Glutamatergic neuron (in vitro differentiated cells): ENCODE measurements at places on chromosomes 3 and 15.

- DNase-seq = no peak
These were observed 1.5 kb downstream of the CAND2 start for GRCh38 chr3:12797892-12798558.

DNA sequence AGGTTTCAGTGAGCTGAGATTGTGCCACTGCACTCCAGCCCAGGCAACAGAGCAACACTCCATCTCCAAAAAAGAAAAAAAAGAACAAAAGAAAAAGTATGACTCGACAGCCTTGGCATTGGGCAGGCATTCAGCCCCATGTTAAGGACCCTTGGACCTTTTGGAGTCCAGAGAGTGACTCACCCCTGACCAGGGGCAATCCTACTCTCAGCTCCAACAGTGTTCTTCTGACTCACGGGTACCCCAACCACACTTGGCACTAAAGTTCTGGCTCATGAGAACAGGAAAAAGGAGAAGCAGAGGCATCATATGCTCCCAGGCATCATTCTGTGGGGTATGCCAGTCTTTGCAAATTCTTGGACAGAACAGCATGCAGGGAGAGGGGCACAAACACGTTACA is 252.4 kb upstream of the HES1 start:
- DNase-seq = no peak

DNA sequence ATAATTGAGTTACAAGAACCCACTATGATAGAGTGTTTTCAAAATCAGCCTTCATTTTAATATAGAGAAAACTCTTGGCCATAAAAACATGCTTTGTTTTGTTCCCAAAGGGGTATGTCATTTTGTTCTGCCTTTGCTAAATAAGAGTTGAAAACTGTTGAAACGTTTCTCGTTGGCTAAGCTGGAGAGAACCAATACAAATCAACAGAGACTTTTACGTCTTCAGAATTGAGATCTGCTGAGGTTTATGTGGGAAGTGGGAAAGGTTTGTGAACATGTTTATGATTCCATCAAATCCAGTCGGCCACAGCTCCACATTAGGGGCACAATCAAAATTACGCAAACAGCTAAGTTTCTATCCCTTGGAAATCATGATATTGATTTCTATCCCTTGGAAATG is 102.0 kb downstream of the IGF2BP2 start:
- no peak for DNase-seq

DNA sequence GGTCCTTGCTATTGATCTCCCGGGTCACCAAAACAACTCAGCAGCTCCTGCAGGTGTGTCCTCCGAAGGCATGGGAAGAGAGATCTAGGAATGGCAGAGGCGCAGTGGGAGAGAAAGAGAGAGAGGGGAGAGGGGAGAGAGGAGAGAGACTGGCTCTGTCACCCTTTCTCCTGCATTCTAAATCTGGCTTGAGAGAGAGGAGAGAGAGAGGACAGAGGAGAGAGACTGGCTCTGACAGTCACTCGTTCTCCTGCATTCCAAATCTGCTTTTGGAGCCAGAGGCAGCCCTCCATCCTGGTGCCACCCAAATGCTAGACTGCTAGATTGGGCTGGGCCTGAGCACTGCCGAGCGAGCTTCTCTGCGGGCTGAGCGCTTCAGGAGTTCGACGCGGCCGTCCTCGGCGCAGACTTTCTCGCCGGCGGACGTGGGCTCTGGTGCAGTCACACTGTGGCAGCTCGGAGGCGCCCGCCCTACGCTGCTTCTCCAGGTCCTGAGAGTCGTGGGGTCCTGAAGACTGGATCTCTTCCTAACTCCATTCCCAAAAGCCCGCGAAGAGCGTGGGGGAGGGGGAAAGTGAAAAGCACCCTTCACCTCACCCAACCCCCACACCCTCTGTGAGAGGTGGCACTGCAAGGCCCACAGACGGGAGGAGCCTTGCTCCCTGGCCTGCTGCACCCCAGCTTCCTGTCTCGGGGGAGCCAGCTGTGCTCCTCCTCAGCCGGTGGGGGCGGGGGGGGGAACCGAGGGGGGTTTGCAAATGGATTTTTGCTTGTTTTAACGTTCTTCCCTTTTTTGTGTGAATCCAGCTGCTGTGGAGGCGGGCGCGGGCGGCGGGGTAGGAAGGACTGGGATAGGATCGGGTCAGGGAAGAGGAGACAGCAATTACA is 222.3 kb downstream of the MEIS2 start:
- no peak for DNase-seq

- no peak for DNase-seq
These were observed 148.1 kb downstream of the WDR76 start for GRCh38 chr15:43974852-43975251.

- no peak for DNase-seq
These were observed 126.1 kb downstream of the PLD1 start for GRCh38 chr3:171684221-171684620.

GRCh38 chr3:71532639-71533395 is 50.7 kb downstream of the FOXP1 start:
- DNase-seq = no peak

DNA sequence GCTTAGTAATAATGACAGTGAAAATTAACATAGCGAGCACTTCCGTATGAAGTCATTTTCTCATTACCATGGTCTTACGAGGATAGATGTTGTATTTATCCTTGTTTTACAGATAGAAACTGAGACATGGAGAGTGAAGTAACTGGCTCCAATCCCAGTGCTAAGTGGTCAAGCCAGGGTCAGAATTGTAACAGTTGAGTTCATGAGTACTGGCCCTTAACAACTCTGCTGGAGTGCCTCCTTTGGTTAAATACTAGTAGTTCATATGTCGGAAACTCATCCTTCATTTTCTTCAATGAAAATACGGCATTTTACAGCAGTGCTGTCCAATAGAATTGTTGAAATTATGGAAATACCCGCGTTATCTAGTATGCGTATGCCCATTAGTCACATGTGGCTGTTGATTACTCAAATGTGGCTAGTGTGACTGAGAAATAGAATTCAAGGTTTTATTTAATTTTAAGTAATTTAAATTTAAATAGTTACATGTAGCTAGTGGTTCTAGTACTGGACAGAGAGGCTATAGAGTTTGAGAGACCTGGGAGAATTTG is 32.5 kb downstream of the FNDC3B start:
- no peak for DNase-seq

DNA sequence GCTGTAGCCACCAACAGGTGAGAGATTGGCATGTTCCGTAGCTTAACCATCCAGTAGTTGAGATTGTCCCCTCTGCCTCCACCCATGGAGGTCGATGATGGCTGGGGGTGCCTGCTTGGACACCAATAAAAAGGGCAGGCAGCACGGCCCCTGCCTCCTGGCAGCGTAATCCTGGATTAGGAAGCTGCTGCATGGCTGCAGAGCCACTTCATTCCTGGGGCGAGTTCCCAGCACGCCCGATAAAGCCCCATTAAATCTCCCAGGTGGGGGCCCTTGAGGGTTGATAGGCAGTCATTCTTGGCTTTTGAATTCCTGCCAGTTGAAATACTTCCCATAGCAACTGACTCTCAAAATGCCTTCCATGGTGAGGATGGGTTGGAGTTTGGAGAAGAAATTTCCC is 67.8 kb downstream of the PLXNA1 start:
- no peak for DNase-seq

DNA sequence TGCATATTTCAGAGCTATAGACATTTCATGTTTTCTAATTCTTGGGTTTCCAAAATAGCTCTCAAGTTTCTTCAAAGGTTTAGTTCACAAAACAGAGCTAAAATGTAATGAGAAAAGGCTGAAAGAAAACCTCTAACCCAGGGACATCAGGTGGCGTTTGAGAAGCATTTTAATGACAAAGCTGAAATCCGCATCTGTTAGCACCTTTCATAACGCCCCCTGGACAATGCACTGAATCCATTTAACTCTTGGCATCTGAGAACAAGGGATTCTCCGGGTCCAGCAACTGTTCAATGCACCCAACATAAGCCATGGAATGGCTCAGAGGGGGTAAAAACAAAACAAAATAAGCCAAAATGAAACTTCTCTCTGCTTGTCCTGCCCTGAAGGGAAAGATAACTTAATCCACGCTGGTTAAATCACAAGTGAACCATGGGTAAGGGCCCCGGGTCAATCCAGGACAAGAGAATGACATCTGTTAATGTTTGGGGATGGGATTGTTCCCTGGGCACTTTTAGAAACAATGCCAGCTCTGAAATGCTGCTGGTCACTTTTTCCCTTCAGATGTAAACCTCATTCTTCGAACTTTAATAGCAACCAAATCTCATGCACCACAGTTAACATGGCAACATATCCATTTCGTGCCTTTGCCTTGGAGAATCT is 466.2 kb upstream of the ADAMTS9 start:
- DNase-seq = no peak

DNA sequence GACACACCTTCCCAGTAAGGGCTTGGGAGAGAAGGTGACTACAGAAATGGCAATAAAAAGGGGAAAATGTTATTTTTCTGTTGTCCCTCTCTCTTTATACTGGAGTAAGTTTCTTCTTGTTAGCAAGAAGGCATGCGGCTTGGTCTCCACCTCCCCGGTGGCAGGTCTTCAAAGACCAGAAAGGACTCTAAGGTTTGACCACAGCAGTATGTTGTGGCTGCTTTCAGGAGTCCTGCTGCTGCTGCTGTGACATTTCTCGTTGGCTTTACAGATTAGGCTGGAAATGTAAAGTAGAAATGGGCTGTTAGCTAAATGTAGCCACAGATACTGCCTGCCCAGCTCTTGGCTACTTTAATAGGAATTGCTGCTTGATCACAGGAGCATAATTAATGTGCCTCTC is 175.8 kb upstream of the ZBTB20 start:
- DNase-seq = no peak

- no peak for DNase-seq
These were observed 10.7 kb upstream of the VPS8 start for GRCh38 chr3:184801241-184801785.

- DNase-seq = no peak
These were observed 59.9 kb downstream of the FAM43A start for GRCh38 chr3:194745422-194746184.

GRCh38 chr15:85421116-85421925 is 40.9 kb downstream of the AKAP13 start:
- DNase-seq = no peak

GRCh38 chr3:183392186-183393034 is 36.0 kb downstream of the MCF2L2 start:
- DNase-seq = no peak

DNA sequence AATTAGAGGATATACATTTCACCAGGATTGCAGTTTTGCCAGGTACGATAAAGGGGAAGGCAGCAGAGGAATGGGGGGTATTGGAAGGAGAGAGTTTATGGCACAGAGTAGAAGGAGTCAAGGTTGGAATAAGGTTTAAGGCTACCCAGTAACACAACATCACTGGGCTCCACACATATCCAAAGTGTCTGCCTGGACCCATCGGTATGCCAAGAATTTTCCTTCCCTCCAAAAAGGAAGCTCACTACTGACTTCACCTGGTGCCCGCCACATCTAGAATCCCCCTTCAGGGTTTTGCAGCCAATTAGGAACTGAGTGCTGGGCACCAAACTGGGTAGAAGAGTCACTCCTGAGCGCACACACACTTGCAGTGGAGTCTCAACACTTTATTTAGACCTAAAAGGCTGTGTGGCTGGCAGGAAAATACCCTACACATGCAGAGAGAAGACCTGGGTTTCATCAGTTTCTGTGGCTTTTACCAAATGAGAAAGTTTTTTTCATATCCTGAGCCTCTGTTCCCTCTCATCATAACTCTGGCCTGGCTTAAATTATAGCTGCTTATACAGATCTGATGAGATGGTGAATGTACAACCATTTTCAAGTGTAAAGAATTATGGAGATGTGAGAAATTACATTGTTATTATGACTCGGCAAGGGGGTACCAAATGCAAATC is 190.8 kb upstream of the LPP start:
- no peak for DNase-seq

GRCh38 chr3:17469954-17470353 is 272.5 kb downstream of the TBC1D5 start:
- no peak for DNase-seq

DNA sequence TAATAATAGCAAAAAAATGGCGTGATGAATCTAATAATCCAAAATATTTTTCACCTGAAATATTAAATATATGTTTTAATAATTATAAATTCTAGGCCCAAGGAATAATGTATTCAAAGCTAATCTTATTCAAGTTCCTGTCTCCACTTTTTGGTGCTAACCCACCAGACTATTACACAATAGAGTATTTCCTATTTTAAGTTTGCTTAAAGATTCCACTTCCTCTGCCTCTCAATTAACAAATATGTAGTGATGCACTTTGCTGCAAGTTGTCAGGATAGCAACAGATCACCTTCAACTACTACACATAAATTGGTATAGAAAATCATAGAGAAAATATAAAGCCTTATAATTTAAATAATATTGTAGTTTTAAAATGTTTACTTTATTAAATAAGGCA is 467.5 kb downstream of the C3orf38 start:
- no peak for DNase-seq

- no peak for DNase-seq
These were observed 22.8 kb downstream of the SLC28A2 start for GRCh38 chr15:45274636-45275380.

- no peak for DNase-seq
These were observed 439.6 kb downstream of the PLOD2 start for GRCh38 chr3:145721273-145721805.

- no peak for DNase-seq
These were observed 203.8 kb upstream of the SEMA6D start for GRCh38 chr15:47513471-47513870.

DNA sequence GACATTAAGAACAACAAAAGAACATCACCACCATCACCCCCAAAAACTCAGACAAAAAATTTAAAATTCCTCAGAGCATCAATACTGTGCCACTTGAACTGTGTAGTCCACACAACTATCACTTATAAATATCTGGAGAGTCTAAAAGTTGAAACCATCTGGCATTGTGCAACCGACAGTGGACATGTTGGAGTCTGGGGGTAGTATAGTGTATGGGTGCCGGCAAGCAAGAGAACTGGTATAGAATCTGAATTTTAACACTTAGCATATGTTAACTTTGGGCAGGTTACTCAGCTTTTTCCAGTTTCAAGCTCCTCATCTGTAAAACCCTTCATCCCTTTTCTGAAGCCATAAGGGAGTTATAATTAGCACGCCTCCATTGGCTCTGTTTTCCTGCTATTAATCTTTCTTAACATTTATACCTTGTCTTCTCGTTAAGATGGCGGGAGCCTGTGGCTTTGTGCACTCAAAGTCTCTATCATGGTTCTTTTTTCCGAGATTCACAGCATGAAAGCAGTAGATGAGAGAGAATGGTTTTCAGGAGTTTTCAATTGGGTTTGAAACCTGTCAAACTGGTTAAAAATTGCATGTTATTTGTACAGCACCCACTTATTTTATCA is 255.7 kb upstream of the TBL1XR1 start:
- no peak for DNase-seq

- DNase-seq = no peak
These were observed 91.7 kb downstream of the PIK3R4 start for GRCh38 chr3:130654921-130655320.

- no peak for DNase-seq
These were observed 52.4 kb downstream of the TRPM1 start for GRCh38 chr15:31049111-31049510.
